AML-193 (cell line): ENCODE measurements at places on chromosomes 12 and 14.

- DNase-seq: no peak
These were observed 15.2 kb downstream of the GUCY2C start for GRCh38 chr12:14681190-14681589.

GRCh38 chr12:24227551-24227950 is 278.1 kb upstream of the SOX5 start:
- no peak for DNase-seq

- DNase-seq: no peak
These were observed 23.7 kb upstream of the PPP1R13B start for GRCh38 chr14:103870891-103871595.

DNA sequence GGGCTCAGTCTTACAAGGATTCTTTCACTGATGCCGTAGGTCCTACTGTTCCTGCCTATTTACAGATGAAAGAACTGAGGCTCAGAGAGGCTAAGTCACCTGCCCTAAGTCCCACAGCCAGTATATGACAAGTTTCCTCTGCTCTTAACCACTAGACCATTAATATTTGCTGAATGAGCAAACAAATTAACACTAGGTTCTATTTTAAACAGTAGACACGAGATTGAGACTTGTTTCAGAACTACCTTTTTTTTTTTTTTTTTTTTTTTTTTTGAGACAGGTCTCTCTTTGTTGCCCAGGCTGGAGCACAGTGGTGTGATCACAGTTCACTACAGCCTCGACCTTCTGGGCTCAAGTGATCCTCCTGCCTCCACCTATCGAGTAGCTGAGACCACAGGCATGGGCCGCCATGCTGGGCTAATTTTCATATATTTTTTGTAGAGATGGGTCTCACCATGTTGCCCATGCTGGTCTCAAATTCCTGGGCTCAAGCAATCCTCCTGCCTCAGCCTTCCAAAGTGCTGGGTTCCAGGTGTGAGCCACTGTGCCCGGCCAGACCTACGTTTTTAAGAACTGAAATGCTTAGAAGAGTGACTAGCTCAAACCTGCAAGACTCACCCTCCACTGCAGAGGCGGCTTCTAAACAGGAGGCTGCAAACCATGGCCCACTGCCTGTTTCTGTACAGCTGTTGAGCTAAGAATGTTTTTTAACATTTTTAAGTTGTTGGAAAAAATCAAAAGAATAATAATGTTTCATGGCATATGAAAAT is 12.9 kb downstream of the SYNE3 start:
- DNase-seq: no peak

GRCh38 chr12:29171421-29172258 is 22.6 kb downstream of the FAR2 start:
- DNase-seq: no peak

- no peak for DNase-seq
These were observed 1472.8 kb downstream of the AACS start for GRCh38 chr12:126537961-126538530.

- DNase-seq: no peak
These were observed 177.5 kb downstream of the PELI2 start for GRCh38 chr14:56295743-56296142.

- no peak for DNase-seq
These were observed 317.2 kb downstream of the TMEM121 start for GRCh38 chr14:105843444-105844046.

- no peak for DNase-seq
These were observed at the start of gene HNF1A for GRCh38 chr12:120978296-120979219. TSS of gene HNF1A (plus strand) at chr12:120978543. CDS start at chr12:120978769, 226 bp downstream.

DNA sequence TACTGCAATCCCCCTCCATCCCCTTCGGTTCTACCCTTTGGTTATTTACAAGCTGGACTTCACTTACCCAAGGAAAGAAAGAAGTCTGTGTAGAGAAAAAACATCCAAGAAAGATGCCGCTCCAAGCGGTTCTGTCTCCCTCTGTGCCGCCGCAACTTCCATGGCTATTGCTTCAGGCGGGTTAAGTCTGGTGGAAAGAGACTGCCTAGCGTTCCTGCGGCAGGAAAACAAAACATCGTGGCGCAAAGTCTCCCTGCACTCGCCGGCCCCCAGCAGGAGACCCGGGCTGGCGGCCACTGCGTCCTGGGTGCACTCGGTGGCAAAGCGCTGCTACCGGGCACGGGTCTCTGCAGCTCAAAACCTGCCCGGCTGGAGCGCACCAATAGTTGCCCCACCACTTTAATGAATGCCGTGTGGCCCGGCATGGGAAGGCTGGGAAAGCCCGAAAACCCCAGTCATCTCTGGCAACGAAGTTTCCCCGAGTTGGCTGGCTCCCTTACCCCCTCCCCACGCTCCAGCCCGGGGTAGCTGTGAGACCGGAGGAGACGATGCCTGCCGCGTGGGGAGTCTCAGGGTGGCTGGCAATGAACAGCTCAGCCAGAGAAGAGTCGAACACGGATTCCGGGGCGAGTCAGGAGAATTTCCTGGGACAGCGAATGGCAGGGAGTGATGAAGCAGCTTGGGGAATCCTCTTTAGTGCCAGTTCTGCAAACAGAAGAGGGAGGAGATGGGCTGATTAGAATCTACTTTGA is 3.5 kb upstream of the KCNK10 start:
- no peak for DNase-seq

DNA sequence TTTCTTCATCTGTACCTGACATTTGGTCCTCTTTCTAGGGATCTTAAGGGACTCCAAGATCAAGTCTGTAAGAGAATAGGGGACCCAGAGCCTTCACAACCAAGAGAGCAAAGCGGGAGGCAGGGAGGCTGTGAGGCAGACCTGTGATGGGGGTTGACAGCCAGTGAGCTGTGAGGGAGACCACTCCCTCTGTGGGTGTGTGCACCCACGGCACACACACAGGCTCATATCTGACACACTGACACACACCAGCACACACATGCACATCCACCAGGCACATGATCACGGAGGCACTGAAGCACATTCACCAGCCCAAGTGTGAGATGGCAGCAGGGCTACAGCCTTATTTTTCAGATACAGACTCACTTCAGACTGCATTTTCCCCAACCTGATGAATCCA is 55.2 kb downstream of the SPTB start:
- DNase-seq: no peak

- no peak for DNase-seq
These were observed 12.7 kb downstream of the DPPA3 start for GRCh38 chr12:7723926-7724325.

DNA sequence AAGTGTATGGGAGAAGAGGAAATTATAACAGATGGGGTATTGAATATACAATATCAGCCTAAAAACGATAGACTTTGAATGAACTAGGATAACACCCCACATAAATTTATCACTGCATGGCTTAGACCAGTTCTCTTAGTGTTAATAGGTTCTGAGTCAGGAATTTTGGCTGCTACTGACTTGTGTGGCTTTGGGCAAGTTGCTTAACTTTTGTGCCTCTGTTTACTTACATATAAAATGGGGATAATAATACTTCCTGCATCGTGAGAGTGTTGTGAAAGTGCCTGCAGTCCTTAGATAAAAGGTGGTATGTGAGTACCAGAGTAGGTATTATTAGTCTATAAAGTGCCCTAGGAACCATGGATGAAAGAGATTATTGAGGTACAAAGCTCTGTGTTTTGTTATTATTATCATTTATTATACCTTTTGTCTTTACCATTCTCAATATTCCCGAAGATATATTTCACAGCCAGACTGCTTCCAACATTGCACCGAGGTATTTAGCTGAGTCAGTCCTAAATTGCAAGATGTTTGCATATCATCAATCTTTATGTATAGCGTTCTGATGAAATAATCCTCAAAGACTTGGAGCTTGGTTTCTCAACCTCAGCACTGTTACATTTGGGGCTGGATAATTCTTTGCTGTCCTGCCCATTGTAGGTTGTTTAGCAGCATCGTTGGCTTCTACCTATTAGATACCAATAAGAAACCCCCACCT is 2.3 kb upstream of the PAWR start:
- DNase-seq: no peak

DNA sequence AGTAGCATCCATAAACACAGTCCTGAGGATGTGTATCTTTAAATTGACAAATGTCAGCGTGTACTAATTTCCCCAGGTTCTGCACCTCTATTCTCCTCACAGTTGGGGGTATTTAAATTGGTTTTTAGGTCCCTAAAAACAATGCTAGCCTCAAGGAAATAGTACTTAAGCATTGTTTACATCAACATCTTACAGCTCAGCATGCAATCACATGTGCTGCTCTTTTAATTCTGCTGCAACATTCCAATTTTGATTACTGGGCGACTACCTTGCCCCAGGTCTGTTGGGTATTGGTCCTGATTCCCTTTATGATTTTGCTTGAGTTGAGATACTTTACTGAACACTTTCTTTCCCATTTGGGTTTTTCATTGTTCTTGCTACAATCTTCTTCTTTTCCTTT is 616.6 kb downstream of the CCER1 start:
- no peak for DNase-seq

- no peak for DNase-seq
These were observed 85.4 kb downstream of the PTCSC3 start for GRCh38 chr14:36091096-36091495.

- DNase-seq: no peak
These were observed 980 bp downstream of the INTS13 start for GRCh38 chr12:26936559-26937442.

DNA sequence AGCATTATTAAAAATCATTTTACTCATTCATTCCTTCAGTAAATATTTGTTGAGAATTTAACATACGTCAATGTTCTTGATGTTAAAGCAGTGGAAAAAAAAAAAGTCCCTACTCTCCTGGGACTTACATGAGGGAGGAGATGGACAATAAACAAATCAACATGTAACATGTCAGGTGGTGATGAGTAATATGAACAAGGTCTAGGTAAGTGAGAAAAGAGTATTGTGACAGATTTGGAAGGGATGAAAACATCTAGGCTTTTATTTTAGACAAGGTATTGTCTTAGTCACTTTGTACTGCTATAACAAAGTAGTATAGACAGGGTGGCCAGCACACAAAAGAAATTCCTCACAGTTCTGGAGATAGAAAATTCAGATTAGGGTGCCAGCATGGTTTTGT is 167.2 kb downstream of the FSCB start:
- DNase-seq: no peak

DNA sequence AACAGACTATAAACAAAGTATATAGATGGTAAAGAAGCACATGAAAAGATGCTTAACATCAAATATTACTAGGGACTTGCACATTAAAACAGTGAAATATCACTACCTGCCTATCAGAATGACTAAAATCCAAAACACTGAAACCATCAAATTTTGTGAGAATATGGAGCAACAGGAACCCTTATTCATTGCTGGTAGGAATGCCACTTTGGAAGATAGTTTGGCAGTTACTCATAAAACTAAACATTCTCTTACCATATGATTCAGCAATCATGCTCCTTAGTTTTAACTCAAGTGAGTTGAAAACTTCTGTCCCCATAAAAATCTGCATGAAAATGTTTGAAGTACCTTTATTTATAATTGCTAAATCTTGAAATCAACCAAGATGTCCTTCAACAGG is 297.6 kb downstream of the DAD1 start:
- no peak for DNase-seq

GRCh38 chr12:42766754-42767153 is 177.2 kb upstream of the PRICKLE1 start:
- DNase-seq: no peak

GRCh38 chr12:65875640-65876071 is 51.4 kb downstream of the HMGA2 start:
- no peak for DNase-seq

DNA sequence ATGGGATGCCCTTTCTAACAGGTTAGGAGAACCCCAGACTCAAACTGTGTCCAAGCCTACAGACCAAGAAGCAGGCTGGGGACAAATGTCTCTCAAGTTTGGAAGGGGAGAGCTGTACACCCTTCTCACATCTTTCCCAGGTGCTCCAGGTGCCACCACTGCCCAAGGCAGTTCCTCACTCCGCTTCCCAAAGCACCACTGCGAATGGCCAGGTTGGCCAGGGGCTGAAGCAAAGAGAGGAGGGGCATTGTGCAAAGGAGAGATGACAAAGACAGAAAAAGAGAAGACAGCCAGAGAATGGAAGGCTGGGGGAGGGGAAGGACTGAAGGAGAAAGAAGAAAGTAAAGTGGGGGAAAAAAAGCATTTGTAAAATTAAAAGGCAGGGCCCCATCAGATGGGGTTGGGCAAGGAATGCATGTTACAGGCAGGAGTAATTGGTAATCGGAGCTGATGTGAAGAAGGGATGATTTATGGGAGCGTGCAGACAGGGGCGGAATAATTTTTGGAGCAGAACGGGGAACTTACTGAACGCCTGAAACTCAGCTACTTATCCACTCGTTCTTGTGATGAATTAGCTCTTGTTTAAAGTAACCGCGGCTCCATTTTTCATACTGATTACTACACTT is 165.8 kb downstream of the ESRRB start:
- DNase-seq: no peak

GRCh38 chr12:100675432-100675831 is 101.9 kb downstream of the GAS2L3 start:
- DNase-seq: no peak

- peak; percentile 10 for DNase-seq
These were observed 14.5 kb upstream of the SLC38A2 start for GRCh38 chr12:46386877-46387629.

DNA sequence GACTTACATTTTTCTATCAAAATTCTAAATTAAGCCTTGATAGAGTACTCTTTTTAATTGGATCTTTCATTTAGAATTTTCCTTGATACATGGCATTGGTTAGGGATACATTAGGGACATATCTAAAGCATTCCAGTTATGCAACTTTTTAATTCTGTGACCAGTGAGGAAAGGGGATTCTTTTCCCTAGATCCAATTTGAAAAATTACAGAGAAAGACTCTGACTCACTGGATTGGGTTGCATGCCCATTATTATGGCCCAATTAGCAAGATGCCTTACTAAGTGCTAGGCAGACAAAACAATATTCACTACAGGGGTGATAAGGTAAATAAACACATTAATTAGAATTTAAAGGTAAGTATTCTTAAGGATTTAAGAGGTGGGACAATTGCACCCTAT is 5.2 kb upstream of the RAD52 start:
- no peak for DNase-seq

DNA sequence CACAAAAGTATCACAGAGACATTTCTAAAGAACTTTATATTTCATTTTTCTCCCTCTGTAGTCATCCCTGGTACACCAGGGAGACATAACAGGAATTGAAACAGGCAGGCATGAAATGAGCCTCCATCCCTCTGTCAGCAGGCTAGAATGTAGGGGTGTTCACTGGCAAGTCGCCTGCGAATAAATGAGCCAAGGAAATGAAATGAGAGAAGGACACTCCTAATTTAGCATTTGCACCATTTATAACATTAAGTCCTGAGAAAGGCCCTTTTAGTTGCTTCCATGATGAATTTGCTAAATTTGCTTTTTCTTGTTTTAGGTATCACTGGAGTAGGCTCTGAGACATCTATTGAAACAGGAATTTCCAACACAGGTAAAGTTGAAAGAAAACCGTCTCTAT is 192.4 kb upstream of the CNTN1 start:
- DNase-seq: no peak

GRCh38 chr14:71242237-71242748 is 335.0 kb downstream of the PCNX1 start:
- no peak for DNase-seq

GRCh38 chr14:51368721-51369163 is 128.7 kb downstream of the TMX1 start:
- no peak for DNase-seq

GRCh38 chr14:81341781-81342180 is 58.3 kb downstream of the STON2 start:
- no peak for DNase-seq
